ENCODE measurements at places on chromosomes 4 and X.

GRCh38 chrX:45050558-45050957 lies 150.1 kb downstream of the DIPK2B start:
- DNase-seq: no peak

GRCh38 chrX:139058831-139059495 lies 347.4 kb upstream of the FGF13 start:
- no peak for DNase-seq

GRCh38 chr4:143089291-143089690 lies 95.4 kb upstream of the USP38 start:
- DNase-seq: no peak

DNA sequence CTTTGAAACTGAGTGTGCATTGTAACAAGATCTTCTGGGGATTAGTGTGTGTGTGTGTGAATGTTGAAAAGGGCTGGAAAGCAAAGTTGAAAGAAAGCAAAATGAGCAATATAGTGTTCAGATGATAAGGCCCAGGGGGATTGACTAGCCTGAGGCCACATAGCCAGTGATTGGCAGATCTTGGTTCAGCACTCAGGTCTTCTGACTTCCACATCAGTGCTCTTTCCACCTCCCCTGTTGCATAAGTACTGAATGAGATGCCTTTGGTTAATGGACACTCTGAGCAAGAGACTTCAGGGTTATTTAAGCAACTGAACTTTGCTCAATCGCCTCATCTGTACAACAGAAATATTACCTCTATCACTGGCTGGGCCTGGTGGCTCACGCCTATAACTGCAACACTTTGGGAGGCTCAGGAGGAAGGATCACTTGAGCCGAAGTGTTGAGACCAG lies 120.4 kb downstream of the TMEM164 start:
- no peak for DNase-seq

DNA sequence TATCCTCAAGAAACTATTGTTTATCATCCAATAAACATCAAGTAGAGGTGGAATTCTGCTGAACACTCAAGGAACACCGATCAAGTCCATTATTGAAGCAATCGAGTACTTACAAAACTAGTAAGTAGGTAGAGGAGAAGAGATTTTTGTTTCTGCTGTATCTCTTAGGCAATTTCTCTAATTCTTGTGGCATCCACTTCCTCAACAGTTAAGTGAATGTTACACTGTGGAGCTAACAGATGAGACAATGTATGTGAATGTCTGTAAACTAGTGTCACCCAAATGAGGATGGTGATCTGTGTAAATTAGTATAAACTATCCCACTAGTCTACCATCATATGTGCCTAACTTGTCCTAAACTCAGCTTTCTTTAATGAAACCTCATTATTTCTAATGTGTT lies 261.6 kb downstream of the ARHGAP24 start:
- no peak for DNase-seq

- DNase-seq: no peak
These were observed 872.5 kb upstream of the ADGRL3 start for GRCh38 chr4:60327651-60328050.

GRCh38 chr4:138199568-138200235 lies 42.4 kb downstream of the SLC7A11 start:
- no peak for DNase-seq

DNA sequence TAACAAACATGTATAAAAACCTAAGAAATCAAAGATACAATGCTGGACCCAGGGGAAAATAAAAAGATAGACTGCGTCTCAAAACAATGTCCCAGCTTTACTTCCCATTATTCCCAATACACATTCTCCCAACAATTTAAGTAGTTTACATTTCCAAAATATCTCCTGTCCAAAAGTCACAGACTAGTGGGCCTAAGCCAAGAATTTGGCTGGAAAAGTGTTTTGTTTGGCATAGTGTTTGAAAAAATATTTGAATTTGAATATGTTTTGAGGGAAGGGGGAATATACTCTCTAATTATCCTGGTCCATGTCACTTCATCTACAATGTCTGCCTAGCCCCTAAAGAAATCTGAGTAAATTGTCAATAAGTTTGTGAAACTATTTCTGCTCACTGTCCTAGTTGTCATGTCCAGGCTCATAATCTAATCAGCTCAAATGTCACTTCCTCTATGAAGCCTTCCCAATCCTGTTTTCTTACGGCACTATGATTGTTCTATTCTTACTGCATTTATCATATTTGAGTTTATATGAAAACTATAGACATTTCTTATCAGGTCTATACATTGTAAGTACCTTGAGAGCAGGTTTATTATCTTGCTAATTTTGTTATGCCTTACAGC lies 74.4 kb downstream of the SEC24D start:
- DNase-seq: no peak

- no peak for DNase-seq
These were observed 825.8 kb upstream of the LCORL start for GRCh38 chr4:18847249-18847890.

GRCh38 chr4:2354118-2354517 lies 64.3 kb downstream of the ZFYVE28 start:
- DNase-seq: no peak

DNA sequence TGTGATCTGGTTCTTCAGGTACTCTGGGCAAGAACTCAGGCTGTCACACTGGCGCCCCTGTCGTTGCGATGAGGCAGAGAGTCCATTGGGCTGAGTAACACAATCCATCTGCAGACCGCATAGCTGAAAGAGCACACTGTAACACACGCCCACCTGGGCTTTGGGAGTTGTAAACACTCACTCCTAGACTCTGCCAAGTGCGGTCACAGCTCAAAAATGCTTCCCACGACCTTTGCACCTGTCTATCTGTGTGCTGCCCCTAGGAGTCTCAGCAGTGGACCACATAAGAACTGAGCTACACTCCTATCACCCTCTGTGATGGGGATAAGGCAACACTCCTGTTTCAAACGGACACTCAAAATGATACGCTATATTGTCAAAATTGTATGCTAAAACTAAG lies 2028.3 kb downstream of the PCDH7 start:
- DNase-seq: no peak

GRCh38 chrX:77548751-77549150 lies 101.6 kb downstream of the FGF16 start:
- no peak for DNase-seq

DNA sequence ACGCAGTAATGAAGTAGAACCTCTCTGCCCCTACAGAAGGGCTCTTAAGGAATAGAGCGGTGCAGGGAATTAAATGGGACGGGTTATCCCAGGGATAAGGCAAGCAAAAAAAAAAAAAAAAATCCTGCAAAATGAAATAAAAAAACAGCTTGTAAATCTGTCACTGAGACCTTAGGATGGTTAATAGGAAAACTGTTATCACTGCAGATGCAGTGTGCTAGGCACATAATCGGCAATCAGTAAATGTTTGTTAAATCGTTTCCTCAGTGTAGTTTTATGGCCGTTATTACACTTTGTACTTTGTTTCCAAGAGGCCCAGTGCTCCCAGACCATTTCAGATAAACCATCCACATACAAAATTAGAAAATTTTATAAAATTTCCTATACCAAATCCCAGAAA lies 1.0 kb downstream of the HNRNPH2 start:
- DNase-seq: no peak

GRCh38 chr4:123488916-123489315 lies 92.3 kb downstream of the SPRY1 start:
- no peak for DNase-seq

DNA sequence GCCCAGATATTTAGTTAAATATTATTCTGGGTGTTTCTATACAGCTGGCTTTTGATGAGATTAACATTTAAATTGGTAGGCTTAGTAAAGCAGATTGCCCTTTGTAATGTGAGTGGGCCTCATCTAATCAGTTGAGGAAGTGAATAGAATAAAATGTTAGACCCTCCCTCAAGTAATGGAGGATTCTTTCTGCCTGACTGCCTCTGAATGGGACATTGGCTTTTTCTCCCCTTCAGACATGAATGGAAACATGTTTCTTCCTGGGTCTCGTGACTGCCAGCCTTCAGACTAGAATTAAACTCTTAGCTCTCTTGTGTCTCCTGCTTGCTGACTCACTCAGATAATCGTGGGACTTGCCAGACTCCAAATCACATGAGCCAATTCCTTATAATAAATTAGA lies 266.7 kb downstream of the INPP4B start:
- no peak for DNase-seq

DNA sequence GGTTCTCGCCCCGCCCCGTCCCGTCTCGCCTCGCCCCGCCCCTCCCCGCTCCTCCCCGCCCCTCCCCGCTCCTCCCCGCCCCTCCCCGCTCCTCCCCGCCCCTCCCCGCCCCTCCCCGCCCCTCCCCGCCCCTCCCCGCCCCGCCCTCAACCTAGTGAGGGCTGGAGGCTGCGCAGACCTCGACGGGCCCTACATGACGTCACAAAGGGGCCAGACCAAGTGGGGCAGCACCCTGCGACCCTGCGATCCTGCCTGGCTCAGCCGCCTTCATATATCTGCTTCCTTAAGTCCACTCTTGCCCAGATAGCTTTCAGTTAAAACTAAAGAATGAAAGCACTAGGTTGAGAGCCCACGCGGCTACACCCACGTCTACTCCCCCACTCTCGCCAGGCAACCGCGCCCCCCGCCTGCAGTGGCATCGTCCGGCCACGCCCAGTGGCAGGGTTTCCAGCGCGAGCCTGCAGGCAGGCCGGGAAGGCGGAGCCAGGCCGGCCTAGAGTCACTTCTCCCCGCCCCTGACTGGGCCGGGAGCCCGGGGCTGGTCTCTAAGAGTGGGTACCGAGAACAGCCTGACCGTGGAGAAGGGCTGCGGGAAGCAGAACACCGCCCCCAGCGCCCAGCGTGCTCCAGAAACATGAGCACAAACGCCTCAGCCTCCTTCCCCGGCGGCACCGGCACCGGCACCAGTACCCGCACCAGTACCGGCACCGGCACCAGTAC lies 1.5 kb upstream of the MAOA start:
- peak; percentile 61 for DNase-seq

- DNase-seq: no peak
These were observed 16.3 kb upstream of the MBNL3 start for GRCh38 chrX:132505116-132505515.

DNA sequence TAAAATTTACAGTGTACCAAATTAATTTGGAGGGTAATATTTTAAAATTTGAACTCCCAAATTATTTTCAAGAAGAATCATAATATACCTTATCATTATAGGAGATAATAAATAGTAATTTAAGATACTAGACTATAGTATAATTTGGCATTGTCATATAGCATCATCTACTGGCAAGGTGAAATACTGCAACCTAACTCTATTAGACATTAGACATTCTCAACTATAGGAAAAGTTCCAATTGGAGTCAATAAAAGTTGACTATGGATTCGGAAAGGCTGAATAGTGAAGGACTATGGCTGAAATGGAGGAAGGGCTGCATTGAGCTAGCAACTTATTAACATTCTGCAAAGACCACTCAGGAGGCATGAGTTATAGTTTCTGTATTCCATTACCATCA lies 113.0 kb downstream of the PRDM5 start:
- no peak for DNase-seq

GRCh38 chrX:40165206-40165605 lies 67.4 kb upstream of the BCOR start:
- no peak for DNase-seq

DNA sequence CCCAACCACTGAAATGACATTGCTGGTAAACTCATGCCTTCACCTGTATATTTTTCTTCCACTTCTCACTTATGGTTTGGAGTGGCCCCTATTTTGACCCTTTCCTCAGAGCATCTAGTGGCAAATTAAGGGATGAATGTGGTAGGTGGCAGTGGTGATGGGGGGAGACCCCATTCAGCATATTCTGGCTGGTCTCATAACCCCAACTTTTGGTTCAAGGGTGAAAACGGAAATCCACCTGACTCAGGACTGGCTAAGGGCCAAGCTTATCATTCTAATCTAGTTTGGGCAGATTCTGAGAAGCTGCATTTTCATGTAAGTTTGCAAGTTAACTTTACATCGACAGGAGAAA lies 47.0 kb upstream of the NSUN7 start:
- DNase-seq: no peak

- DNase-seq: no peak
These were observed 587 bp downstream of the TIMM8A start for GRCh38 chrX:101347859-101348451.

DNA sequence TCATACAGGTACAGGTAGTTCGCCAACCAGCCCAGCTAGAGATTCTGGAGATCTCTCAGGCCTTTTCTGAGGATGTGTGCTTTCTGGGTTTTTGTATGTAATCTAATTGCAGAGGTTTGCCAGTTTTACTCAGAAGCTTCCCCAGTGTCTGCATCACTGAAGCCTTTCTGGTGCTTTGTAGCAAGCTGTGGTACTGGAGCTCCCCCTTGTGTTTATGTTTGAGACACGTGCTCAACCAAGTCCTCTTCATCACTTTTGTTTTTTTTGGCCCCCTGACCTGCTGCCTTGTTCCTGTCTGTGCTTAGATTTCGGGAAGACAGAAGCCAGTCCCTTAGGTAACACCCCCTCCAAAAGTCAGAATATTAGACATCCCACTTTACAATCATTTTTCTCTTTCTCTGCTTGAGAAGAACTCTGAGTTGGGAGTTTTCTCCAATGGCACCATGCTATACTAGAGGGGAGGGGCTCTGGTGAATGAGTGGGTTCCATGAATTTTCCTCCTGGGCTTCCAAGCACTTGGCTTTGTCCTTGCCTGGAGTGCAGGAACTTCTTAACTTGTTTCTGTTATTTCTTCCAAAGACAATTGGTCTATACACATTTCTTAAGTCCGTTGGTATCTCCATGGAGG lies 128.4 kb upstream of the TBC1D9 start:
- peak; percentile 34 for DNase-seq

DNA sequence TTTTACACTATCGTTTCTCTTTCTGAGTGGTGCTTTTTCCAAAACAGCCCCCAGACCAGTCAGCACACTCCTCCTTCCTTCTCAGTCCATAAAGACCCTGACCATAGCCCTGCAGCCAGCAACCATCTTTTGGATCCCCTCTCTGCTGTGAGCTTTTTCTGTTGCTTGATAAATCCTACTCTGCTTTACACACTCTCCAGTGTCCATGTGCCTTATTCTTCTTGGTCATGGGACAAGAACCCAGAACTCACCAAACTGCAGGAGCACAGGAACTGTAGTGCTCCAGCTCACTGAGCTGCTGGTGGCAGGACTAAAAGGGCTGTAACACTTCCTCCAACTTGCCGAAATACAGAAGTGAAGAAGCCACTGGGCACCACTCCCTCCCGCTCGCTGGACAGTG lies 32.5 kb downstream of the COX18 start:
- DNase-seq: no peak

DNA sequence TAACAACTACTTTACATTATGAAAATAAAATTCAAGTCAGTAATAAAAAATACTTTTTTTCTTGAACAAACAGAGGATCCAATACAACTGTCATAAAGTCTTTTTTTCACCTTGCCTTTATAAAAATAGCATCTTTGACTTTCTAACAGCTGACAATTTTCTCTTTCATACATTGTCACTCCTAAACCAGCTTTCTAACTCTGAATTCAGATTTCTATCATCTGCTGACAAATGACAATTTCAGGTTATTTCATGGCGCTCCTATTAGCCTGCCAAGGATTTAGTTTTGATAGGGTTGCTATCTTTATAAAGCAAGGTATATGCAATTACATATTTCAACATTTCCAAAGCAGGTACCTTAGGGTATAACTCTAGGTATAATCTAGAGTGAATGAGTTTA lies 14.6 kb downstream of the NAA11 start:
- DNase-seq: no peak

GRCh38 chrX:54980334-54980733 lies 13.7 kb downstream of the PFKFB1 start:
- DNase-seq: no peak

All from GM12892 (cell line).